Cardiac fibroblast (primary cell): ENCODE measurements at places on chromosomes 7 and 10.

DNA sequence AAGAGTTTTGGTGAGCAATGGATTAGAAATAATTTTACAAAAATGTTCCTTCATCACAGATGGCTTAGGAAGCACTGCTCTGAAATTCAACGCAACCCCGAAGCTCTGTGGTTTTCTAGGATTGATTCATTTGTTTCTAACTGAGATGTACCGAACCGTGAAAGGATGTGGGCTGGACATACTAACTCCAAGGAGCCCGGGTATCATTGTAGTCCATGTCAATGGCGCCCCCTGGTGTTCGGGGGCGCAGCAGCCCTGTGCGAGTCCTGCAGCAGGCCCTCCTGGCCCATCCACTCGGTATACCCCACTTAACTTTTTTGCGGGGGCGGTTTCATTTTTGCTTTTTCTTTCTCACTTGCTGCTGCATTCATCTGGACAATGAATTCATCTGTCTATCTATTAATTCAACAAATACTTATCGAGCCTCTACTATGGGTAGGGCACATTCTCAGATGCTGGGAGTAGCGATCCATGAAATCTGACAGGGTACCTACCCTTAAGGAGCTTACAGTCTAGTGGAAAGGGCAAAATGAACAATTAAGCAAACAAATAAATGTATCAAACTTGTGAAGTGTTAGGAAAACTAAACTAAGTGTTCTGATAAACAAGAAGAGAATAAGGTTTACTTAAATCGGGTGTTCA is 25.2 kb upstream of the ITPRID1 start:
- peak; percentile 10 for DNase-seq

GRCh38 chr7:34064519-34065158 is 159.3 kb downstream of the BMPER start:
- peak; percentile 64 for DNase-seq

- DNase-seq: peak; percentile 57
Observed at GRCh38 chr10:113060201-113061053, 110.4 kb downstream of the TCF7L2 start.

DNA sequence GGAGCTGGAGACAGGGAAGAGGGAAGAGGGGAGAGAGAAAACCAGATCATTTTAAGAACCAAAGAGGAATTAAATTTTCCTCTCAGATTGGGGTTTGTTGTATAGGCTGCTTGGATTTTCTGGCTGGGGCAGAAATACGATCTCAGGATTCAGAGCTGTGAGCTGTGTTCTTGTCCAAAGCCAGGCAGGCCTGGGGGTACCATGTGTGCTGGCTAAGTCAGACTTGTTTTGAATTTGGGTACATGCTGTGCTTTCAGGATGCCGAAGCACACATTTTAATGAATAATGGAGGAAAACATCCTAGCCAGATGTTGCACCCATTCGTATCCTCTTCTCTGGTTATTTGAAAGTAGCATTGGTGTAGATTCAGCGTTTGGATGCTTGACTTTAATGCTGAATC is 170.3 kb upstream of the PODXL start:
- DNase-seq: no peak

- DNase-seq: peak; percentile 81
Observed at GRCh38 chr7:142025896-142026295, 30.2 kb downstream of the MGAM start.

DNA sequence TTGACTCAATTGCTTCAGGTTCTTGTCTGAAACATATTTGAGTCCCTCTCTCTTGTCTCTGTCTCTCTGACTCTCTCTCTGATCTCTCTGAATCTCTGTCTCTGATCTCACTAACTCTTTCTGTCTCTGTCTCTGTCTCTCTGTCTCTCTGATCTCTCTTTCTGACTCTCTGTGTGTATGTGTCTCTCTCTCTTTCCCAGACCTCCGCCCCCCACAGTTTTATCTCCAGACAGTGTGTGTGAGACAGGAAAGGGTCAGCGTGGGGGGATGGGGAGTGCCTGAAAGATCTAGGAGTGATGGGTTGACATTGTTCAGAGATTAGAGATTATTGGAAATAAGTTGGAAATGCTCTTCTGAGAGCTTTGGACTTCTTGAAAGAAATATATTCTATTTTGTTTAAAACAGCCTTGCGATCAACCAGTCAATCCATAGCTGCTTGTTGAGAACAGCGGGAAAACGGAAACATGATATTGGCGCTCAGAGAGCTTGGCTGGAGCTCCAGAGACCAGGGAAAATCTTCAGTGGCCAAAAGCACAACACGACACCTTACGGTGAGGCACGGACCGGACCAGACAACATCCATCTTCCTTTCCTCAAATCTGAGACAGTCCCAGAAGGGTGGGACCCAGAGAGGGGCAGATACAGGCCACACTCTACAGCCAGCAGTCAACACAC is 35.5 kb downstream of the CALML3 start:
- no peak for DNase-seq

DNA sequence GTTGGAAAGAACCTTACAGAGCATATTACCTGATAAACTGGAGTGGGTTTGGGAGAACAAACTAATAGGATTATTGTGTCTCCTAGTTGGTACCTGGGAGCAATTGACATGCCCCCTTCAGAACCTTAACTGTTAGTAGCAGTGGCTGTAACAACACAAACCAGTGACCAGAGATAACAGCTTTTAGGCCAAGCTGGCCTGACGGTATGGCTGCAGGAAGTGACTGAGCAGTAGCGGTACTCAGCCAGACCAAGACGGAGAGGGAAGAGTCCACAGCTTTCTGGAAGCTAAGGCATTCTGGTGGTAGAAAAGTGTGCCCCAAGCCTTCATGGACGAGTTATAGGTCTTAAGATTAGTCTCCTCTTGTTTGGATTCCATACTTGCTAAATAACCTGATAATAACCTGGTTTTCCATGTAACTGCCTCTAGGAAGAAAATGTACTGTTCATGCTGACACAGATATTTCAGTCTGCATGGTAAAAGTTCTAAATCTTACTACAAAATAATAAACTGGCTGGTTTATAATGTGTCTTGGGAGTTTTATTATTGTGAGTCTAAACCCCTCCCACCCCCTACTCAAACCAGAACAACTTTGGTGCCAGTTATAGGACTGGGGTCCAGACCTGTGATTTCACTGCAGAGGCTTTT is 11.3 kb downstream of the NOLC1 start:
- DNase-seq: no peak

DNA sequence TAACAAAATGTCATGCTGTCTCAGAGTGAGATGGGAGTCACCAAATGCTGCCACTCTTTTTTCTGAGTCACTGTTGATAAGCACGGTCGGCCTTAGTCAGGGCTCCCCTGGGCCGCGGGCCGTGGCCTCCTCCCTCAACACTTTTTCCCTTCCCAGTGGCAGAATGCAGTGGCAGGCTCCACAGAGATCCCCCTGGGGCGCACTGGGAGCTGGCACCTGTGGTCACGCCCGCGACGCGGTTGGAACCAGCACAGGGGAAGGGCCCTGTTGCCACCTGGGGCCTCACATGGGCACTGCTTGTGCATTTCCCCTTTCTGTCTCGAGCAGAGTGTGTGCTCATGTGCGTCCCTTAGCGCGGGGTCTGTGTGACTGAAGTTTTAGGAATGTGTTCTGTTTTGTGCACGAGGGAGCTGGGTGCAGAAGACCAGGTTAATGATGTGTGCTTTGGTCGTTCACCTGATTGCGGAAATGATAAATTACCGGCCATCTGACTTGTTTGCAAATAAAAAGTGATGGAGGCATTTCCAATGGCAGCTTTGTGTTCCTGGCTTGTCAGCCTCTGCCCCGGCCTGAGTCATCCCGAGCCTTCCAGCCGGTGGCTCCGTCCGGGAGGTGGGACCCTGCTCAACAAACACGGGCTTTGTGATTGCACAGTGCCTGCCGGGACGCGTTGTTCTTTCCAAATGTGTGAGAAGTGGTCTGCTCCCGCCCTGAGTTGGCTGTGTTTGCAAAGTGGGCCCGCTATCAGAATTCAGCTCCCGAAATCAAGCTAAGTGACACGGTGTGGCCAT is 100.7 kb downstream of the NKX6-2 start:
- DNase-seq: peak; percentile 66

- DNase-seq: no peak
Observed at GRCh38 chr7:157265051-157265450, 71.8 kb upstream of the DNAJB6 start.

DNA sequence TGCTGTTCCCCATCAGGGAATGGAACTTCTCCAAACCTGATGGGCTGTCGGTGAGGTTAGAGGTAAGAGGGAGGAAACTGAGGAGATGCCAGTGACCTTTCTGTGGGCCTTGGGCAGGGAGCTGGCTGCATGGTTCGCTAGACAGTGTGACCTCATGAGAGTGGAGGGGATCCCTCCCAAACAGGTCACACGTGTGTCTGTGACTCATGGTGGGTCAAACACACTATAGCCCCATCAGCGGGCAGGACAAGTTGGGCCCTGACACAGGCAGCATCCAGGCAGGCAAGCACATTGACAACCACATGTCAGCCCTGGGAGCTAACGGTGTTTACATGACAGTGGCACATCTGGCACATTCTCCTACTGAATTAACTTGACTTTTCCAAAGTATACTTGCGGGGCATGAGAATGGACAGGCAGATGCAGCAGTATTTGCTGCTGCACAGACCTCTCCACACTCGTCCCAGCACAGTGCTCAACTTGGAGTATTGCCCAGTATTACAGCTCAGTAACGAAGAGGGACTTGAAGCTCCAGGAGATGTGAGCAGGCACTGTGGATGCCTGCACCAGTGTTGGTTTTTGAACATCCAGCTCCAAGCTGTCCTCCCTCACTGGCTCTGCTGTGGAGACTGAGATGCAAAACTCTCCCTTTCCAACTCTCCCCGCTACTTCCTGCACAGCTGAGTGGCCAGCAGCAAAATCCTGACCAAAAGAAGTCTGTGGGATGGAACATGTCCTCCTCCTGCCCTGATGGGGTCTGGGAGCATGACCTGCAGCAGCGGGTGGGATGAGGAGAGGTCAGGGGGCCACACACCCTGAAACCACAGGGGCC is 199.6 kb downstream of the WDR37 start:
- no peak for DNase-seq

DNA sequence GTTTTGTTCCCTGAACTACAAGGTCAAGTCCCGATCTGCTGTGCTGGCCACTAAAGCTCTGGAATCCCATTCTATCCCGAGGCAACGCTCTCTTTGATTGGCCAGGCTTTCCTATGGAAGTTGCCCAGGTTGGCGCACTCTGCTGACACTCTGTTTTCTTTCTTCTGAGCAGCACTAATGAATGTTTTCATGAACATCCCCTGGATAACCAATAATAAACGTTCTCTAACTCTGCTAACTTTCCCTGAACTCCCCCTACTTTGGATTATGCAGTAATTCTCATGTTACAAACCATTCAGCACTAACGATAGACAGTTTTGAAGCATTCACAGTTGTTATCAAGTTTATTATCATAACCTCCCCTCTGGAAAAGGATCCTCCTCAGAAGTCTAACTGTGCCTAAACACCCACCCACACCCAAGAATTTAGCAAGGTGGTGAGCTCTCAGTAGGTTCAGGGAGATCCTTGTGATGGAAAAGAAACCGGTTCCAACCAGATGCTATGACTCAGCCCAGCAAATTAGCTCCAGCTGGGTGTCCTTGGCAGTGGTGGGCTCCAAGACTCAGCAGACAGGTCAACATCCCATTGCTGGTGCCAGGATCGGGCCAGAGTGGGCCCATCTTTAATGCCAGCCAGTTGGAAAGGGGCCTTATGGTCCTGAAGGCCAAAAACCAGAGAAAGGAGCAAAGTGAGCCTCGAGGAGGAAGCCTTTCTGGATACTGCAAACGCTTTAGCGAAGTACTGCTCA is 68.4 kb downstream of the CREB3L2 start:
- DNase-seq: peak; percentile 68

- no peak for DNase-seq
Observed at GRCh38 chr10:95558593-95559320, 2.4 kb downstream of the SORBS1 start.

GRCh38 chr7:155257482-155258225 is 40.0 kb upstream of the INSIG1 start:
- peak; percentile 73 for DNase-seq

- DNase-seq: no peak
Observed at GRCh38 chr10:24153537-24153936, 55.4 kb upstream of the KIAA1217 start.

- no peak for DNase-seq
Observed at GRCh38 chr10:102781090-102781920, 37.6 kb downstream of the WBP1L start.

GRCh38 chr10:46308666-46309450 is 22.1 kb downstream of the ANTXRL start:
- no peak for DNase-seq

DNA sequence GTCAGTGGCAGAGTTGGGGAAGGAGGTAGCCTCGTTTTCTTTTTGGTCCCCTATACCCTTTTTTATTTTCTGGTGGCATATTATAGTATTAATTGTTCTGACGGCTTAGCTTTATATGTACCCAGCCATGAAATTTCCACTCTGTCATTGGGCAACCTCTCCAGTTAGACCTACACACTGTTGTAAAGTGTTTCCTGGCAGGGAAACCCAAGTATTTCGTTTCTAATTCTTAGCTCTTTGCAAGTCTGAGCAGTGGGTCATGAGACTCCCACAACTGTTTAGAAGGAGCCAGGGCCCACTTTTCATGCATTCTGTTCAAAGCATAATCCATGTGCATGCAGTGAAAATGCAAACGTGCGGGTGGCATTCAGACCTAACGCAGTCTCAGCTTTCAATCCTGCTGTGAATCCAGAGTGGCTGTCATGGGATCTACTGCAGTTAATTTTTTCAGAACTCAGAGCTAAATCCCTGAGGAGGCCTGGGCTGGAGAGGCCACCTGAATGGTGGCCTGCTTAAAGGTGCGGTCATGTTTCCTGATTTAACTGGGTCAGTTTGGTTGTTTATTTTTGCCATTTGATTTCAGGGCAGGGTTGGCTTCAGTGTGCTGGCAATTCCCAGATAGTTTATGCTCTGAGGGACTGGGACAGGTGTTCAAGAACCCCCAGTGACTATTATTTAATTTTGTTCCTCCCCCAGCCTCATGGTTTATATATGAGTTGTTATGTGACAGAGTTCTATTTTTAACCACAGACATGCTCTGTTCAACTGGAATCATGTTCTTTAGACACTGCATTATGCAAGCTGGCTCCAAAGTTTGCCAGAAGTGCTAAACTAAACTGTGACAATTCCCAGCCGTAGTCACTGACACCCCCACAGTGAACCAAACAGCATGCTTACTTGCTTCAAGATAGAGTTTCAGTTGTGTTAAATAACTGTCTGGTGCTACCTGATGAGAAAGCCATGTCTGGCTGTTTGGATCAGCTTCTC is 27.4 kb upstream of the SYPL1 start:
- peak; percentile 22 for DNase-seq

GRCh38 chr7:78588393-78588792 is 789.8 kb downstream of the PHTF2 start:
- no peak for DNase-seq

GRCh38 chr10:105982735-105983134 is 1181.8 kb downstream of the SORCS1 start:
- no peak for DNase-seq

- DNase-seq: peak; percentile 73
Observed at GRCh38 chr7:115047958-115048720, 126.2 kb downstream of the MDFIC start.

GRCh38 chr7:155467846-155468784 is 10.2 kb downstream of the EN2 start:
- DNase-seq: no peak

GRCh38 chr7:12701433-12701832 is 14.0 kb downstream of the ARL4A start:
- no peak for DNase-seq

GRCh38 chr10:79241629-79241989 is 105.7 kb upstream of the PPIF start:
- no peak for DNase-seq

- DNase-seq: no peak
Observed at GRCh38 chr7:6162331-6162620, 110.1 kb downstream of the CYTH3 start.
